Amygdala (tissue), 56 donors: ENCODE measurements at places on chromosomes 3 and 15.

- DNase-seq, result no peak
Observed at GRCh38 chr15:39301589-39301999, 279.3 kb upstream of the THBS1 start.

DNA sequence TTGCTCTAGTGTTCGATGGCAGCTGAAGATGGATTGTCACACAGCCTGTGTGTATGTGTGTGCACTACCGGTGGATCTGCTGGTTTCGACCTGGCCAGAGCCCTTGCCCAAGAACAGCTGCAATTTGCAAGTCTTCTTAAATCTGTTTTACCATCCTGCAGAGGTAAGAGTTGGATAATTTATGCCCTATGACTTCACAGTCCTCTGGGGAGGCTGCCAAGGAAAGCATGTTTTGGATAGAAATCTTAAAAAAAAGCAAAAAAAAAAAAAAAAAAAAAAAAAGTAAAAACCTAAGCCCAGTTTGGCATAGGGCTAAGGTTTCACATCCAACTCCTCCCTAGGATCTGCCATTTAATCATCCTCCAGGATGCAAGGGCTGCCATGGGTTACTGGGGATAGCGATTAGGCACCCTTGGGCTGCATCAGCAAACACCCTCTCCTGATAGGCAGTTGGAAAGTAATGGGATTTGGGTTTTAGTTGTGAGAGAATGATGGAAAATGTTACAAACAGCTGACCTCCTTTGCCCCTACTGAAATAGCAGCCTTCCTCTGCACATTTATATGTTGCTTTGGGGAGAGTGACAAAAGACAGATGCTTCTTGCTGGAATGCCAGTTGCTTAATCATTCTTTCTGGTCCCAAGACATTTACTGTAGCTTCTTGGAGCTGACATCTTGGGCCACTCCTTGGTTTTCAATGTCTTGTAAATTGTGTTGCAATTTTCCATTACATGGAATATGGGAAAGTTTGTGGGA lies 35.4 kb downstream of the CD200R1L start:
- no peak for DNase-seq

GRCh38 chr3:75218577-75218976 lies 445.6 kb upstream of the FRG2C start:
- DNase-seq, result no peak

- DNase-seq, result no peak
Observed at GRCh38 chr3:72318504-72319193, 529.6 kb downstream of the SHQ1 start.

DNA sequence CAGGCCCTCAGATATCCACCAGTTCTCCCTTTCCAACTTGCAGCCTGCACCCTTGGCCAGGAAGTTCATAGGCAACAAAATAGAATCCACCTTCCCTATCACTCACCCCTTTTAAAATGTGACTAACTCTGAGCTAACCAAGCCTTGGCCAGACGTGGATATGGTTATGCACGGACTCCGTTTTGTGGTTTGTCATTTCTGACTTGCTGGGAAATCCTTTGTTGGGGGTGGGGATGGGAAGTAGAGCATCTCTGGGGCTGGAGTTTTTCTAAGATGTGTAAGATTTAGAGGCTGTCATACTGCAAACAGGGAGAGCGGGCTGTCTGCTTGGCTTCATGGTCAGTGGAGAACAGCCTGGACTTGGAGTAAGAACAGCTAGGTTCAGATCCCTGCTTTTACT lies 62.6 kb downstream of the SMAD3 start:
- no peak for DNase-seq

- no peak for DNase-seq
Observed at GRCh38 chr3:102069211-102069662, 219.9 kb downstream of the NFKBIZ start.

DNA sequence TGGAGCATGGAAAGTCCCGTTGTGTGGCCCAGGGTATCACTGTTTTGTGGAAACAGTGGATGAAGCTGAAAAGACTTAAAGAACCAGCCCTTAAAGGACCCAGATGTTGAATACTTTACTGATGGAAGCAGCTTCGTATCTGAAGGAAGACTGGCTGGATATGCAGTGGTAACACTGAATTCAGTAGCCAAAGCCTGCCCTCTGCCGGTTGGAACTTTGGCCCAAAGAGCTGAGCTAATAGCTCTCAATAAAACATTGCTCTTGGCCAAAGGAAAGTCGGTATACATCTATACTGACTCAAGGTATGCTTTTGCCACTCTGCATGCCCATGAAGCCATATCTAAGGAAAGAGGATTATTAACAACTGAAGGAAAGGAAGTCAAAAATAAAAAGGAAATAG lies 885.4 kb downstream of the PDCD6IP start:
- DNase-seq, result no peak

GRCh38 chr15:83651541-83651940 lies 2.4 kb upstream of the ADAMTSL3 start:
- DNase-seq, result no peak

- no peak for DNase-seq
Observed at GRCh38 chr3:21620511-21621155, 130.4 kb downstream of the ZNF385D start.

DNA sequence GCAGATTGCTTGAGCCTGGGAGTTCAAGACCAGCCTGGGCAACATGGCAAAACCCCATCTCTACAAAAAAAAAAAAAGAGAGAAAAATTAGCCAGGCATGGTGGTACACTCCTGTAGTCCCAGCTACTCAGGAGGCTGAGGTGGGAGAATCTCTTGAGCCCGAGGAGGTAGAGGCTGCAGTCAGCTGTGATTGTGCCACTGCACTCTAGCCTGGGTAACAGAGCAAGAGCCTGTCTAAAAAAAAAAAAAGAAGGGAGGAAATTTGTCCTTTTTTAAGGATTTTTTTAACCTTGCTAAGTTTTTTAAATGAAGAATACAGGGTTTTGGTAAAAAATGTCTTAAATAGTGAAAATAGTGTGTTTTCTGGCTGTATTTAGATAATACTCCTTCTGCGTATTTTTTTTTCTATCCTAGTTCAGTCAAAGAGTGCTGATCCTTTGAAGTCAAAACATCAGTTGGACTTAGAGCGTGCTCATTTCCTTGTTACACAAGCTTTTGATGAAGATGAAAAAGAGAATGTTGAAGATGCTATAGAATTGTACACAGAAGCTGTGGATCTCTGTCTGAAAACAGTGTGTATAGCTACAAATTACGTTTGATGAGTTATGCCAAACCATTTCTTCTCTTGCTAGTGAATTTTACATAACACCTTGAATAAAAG lies 11.1 kb downstream of the CAPN7 start:
- DNase-seq, result no peak

GRCh38 chr3:33030246-33030645 lies 66.7 kb downstream of the GLB1 start:
- no peak for DNase-seq

GRCh38 chr3:175605851-175606250 lies 746.7 kb downstream of the NAALADL2 start:
- DNase-seq, result no peak

DNA sequence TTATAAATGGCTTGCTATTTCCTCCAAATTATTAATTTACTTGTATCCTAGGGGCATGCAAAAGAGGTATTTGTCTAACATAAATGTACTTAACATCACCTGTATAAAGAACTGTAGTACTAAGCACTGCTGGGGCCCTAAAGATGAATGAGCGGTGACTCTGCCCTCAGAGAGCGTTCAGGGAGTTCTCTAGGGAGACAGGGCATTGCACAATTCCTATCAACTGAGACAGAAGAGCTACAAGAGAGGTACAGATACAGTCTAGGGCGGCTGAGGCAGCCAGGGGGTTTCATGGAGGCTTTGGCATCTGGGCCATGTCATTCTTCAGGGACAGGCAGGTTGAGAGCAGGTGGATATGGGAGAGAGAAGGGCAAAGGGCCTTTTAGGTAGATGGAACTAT lies 39.9 kb upstream of the PARL start:
- no peak for DNase-seq

GRCh38 chr3:51057121-51057520 lies 328.0 kb upstream of the MANF start:
- no peak for DNase-seq

DNA sequence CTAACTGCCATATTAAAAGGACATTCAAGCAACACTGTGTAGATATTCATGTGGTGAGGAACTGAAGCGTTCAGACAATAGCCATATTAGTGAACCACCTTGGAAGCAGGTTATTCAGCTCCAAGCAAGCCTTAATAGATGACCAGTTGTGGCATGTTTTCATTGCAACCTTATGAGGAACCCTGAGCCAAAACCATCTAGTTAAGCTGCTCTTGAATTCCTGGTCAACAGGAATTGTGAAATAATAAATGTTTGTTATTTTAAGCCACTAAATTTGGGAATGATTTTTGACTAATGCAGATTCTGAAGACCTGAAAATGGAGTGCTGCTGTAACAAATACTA lies 73.0 kb downstream of the SPRED1 start:
- no peak for DNase-seq

- no peak for DNase-seq
Observed at GRCh38 chr3:141375381-141376301, 7.3 kb downstream of the ZBTB38 start.

DNA sequence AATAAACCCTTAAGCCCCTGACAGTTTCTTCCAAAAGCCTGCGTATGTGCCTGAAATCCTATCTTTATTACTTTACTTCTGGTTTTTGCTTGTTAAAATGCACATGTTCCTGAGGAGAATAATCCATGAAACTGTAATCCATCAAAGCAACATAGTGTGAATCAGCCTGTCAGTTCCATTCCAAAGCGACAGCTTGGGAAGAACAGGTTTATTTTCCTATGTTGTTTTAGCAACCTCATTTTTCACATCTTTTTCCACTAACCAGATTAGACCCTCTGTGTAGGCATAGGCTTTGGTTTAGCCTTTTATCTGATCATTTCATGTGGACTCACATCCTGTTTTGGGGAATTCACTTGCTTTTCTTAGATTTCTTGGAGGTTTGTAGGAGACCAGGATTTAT lies 988.0 kb downstream of the SQOR start:
- DNase-seq, result no peak

DNA sequence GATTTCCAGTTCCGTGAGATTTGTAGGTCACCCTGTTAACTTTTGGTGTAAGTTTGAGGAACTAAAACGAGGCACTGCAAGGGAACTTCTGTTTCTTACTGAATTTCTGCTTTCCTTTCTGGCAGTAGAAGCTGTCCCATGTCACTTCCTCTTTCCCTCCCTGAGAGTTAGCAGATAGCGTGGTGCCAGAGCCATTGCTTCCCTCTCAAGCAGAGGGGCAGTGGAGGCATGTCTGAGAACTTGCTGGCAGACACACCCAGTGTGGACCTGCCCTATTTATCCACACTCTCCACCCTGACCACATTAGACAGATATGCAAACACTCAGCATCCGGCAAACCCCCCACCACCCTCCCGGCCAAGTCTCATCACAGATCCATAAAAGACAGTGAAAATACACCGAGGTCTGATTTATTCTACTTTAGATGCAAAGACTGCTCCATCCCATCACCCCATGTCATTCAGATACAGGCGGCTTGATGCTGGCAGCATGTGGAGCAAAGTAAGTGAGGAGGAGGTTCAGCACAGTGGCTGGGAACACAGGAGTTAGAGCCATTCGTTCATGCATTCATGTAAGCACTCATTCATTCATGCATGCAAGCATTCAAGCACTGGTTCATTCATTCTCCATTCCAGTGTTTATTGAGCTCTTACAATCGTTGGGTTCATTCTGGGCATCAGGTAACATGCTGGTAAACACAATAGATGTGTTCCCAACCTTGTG lies 324.7 kb downstream of the SHQ1 start:
- DNase-seq, result no peak

- DNase-seq, result peak; percentile 44
Observed at GRCh38 chr3:44198284-44199269, 43.1 kb upstream of the TOPAZ1 start.

GRCh38 chr3:66822186-66823008 lies 175.7 kb upstream of the KBTBD8 start:
- no peak for DNase-seq

DNA sequence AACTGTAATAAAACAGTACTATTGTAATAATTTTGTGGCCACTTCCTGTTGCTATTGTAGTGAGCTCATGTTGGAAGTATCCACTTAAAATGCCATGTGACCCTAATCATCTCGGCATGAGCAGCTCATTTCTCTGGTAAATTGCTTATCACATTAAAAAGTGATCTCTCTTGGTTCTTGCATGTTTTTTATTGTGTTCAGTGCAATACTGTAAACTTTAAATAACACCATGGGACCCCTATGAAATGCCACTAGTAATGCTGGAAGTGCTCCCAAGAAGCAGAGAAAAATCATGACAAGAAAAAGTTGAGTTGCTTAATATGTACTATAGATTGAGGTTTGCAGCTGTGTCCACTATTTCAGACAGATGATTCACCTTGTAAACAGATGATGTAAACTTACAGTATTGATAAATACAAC lies 45.6 kb downstream of the NMD3 start:
- no peak for DNase-seq

- no peak for DNase-seq
Observed at GRCh38 chr15:21262851-21263425, 177.4 kb downstream of the POTEB3 start.

GRCh38 chr3:101932326-101933068 lies 83.2 kb downstream of the NFKBIZ start:
- DNase-seq, result no peak

DNA sequence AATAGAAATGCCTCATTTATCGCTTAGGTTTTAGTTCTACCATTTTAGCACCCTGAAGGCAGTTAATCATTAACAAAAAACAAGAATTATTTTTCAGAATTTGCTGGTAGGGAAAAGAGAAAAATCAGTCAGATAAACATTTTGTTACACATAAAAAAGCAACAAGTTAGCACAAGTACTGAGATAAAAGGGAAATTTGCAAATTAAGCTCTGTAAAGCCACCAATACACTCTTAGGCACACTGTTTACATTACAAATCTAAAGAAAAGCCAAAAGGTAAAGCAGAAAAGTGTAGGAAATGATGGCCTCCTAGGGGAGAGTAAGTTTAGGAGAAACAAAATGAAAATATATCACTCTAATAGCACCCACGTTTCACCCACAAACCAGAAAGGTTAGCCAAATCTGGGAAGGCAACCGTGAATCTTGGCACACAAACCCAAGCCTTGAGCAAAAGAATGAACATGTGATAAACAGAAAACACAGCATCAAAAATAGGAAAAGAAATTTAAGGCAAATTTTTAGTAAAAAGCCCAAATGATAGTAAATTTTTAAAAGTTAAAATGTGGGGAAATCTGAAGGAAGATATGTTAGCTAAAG lies 1.6 kb upstream of the SATB1 start:
- no peak for DNase-seq

DNA sequence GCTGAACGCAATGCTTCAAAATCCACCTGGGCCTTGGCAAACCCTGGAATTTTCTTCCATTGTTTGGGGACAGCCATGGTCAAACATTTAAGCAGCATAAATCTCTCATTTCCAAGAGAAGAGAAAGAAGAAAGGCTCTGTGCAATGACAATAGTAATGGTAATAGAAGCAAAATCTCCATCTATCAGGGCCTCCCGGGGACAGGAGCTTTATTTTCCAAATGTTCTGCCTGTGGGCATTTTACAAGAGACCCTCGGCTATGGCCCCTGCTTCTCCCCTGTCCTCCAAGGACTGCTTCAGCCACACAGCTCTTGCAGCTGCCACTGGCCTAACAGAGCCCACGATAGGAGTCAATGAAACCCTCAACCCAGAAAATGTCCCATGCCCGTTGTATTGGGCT lies 12.7 kb upstream of the FAM240A start:
- no peak for DNase-seq
